ENCODE measurements at places on chromosomes 6 and 20.

DNA sequence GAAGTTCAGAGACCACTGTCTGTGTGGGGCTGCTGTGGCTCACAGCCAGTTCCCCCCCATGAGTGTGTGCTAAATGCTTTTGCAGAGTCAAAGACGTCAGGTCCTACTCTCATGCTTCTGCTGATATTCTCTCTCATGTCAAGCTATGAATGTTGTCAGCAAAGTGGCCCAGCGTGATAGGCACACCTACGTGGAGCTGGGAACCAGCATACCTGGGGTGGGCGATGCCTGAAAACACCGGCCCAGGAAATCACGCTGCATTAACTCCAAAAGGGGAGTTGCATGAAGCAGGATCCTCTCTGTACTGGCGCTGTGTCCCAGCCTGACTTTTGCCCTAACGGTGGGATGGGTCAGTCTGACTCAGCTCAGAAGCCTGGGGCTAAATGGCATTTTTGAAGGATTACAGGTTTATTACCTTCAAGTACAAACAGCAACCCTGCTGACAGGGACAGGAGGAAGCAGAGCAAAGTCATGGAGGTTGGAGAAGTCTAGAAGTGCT, 9.0 kb upstream of the MRPS10 start:
- DNase-seq, result peak; percentile 7

- DNase-seq, result no peak
Observed at GRCh38 chr20:33394718-33395117, 6.6 kb downstream of the CDK5RAP1 start.

DNA sequence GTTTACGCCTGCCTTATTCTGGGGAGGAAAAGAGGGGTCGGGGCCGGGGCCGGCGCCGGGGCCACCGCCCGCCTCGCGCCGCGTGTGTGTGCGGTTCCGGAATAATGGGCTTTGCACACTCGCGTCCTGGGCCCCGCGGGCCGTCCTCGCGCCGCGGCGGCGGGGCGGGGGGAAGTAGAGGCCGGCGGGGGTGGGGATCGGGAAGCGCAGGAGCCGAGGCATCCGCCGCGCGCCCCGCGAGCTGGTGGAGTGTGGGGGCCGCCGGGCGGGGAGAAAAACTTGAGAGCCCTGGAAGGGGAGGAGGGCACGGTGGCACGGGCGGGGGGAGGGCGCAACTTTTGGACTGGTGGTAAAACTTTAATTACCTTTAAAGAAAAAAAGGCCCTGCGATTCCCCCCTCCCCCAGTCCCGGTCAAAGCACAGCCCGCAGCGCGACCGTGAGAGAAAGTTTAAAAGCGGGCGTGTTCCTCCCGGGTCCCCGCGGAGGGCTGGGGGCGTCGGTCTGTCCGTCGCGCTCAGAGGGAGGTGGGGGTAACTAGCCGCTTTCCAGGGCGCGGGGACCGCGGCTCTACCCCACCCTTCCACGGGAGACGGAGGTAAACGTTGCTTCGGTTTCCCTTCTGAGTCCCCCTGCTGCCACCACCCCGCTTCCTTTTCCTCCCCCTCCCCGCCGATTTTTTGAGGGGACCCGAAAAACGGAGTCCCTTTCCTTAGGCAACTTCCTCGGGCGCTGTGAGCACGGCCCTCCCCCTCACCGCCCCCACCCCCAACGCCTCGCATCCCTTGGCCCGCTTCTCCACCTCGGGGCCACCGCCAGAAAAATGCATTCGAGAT, 1.9 kb downstream of the L3MBTL3 start:
- peak; percentile 0 for DNase-seq

GRCh38 chr20:14632906-14633305, 295.5 kb upstream of the FLRT3 start:
- DNase-seq, result peak; percentile 15

GRCh38 chr6:40326714-40327421, 260.3 kb downstream of the LRFN2 start:
- DNase-seq, result no peak

DNA sequence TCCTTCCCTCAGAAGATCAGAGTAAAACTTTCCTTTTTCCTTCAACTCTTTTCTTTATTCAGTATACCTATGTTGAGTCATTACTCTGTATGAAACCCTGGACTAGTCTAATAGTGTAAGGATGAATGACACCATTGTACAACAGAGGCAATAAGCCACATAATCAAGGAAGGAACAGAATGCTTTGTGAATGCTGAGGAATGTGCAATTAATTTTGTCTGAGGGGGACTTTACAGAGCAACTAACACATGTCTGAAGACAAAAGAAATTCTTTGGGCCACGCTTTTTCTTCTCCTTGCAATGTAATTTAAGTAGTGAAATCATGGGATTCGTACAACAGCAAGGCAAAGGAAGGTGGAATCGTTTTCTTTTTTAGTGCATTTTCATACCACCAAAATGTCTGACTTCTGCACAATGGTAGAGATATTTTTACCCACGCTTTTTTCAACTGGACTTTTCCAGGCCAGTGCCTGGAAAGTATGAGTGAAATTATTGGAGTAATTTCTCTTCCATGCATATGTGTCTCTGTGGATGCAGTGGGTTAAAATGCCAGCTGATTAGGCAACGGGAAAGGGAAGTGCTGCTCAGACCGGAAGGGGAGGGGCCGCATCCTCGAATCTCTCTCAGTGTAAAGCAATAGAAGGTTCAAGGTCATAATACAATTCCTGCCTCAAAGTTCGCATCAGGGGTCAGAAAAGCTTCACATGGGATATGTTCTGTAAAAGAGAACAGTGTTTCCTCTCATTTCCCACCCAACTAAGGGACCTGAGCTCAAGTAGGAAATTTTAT, 89.9 kb upstream of the MTHFD1L start:
- peak; percentile 55 for DNase-seq

Measured in SK-MEL-5 (cell line).